ENCODE measurements at places on chromosomes 2 and 18.

GRCh38 chr18:36155851-36156757 is 26.4 kb downstream of the ELP2 start:
- DNase-seq: no peak

DNA sequence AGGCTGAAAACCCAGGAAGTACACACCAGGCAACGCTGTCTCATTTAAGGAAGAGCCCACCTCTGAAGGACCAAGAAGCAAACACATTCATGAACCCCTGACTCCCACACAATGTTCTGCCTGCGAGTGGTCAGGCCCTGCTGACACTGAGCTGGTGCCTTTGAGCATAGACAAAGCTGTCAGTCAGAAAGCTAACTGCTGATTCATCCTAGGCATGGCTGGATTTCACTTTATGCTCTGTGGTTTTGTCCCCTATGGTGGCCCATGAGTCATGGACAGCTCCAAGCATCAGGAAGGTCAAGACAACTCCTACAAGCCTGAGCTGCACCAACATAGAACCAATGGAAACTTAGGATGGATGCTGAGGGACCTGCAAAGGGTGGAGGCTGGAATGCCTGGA is 78.9 kb downstream of the UXS1 start:
- DNase-seq: no peak

GRCh38 chr2:30615926-30616325 is 168.9 kb downstream of the LCLAT1 start:
- DNase-seq: no peak

GRCh38 chr2:28274911-28275685 is 117.6 kb upstream of the FOSL2 start:
- no peak for DNase-seq

GRCh38 chr2:137157851-137158250 is 392.5 kb downstream of the THSD7B start:
- no peak for DNase-seq

DNA sequence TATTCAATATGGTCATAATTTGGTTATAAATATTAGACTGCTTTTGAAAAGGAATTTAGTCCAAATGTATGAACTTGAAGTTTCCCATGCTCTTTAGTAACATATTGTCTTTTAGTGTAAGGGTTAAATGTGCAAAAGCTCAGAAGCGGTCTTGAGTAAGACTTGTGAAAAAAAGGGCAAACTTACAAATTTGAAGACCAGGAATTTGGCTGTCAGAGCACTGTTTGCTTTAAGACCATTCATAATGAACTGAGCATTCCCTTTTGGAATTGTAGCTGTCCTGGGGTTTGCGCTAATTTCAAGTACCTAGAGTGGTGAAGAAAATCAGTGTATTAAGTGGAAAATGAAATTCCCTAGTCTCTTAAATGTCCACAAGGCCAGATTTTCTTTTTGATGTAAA is 6.9 kb upstream of the ZEB2 start:
- DNase-seq: no peak

DNA sequence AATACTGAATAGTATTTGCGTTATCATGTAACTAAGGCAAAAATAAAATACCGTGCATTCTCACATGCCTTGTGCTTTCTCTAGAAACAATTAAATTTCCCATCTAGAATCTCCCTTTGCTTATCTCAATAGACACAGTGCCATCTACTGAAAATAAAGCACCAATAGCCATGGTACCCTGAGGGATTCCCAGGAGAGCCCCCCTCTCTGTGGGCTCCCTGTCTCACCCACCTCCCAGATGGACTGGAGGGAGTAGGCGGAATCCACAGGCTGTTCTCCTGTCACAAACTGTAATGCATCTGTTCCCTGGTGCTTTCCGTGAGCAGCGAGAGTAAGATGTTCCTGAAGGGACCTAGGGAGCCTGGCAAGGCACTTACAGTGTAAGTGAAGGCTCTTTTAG is 112.4 kb upstream of the UPP2 start:
- no peak for DNase-seq

DNA sequence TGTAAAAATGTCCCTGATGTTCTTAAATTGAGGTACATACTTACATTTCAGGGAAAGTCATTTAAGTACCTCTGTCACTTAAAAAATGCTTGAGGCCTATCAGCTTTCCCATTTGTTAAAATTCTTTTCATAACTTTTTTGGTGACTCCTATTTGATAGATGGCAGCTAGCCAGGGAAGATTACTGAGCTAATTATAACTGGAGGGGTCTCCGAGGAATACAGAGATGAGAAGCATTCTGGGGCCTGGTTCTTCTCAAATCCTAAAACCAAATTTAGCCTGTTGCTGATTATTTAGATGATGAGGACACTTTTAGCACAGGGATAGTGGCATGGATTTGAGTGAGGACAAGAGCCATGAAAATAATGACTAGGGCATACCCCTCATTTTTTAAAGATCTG is 4.8 kb downstream of the UGP2 start:
- no peak for DNase-seq

GRCh38 chr18:2714140-2714539 is 58.6 kb downstream of the SMCHD1 start:
- no peak for DNase-seq

- no peak for DNase-seq
Observed at GRCh38 chr2:234290671-234291070, 206.2 kb downstream of the ARL4C start.

- no peak for DNase-seq
Observed at GRCh38 chr2:21646345-21646744, 522.6 kb downstream of the TDRD15 start.

DNA sequence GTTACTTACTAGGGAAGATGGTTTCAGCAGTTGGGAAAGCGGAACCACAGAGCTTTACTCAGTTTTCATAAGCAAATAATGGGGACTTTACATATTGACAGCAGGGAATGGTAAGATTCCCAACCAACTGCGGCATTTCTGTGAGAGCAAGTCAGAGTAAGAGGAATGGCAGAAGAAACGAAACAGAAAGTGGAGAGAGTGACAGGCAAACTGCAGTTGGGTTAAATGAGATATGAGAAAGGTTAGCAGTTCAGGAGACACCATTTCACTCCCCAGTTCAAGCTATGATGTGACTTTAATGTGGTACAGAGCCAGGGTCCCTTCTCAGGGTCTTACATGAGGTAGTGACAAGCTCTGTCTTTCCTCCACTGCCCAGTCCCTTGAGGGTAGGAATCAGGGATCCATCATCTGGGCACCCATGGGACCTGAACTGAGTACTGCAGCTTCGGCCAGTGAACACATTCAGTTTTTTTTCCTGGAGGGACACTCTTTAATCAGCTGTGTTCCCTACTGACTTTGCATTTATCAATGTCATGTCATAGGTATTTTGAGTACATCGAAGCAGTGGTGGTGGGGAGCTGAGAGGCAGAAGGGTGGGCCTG is 33.0 kb upstream of the GREB1 start:
- no peak for DNase-seq

- no peak for DNase-seq
Observed at GRCh38 chr2:44342854-44343253, 18.4 kb downstream of the PREPL start.

GRCh38 chr2:69007603-69008002 is 5.4 kb upstream of the ANTXR1 start:
- DNase-seq: no peak

- DNase-seq: no peak
Observed at GRCh38 chr18:3879114-3879835, 429.3 kb downstream of the TGIF1 start.

GRCh38 chr2:206986943-206987342 is 47.6 kb downstream of the CPO start:
- DNase-seq: no peak

DNA sequence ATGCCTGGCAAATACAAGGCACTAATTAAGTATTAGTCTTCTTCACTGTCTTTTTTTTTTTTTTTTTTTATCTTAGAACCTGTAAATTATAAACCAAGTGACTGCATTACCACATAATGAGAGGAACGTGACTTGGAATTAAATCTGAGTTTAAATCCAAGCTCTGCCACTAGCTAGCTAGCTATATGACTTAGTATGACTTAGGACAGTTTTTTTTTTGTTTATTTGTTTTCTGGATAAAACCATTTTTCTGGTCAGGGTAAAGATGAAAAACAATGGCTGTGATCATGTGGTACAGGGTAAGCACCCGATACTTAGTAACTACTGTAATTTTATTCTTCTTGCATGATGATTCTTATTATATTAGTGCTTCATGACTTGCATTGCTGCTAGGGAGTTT is 191.8 kb upstream of the LRRTM1 start:
- no peak for DNase-seq

DNA sequence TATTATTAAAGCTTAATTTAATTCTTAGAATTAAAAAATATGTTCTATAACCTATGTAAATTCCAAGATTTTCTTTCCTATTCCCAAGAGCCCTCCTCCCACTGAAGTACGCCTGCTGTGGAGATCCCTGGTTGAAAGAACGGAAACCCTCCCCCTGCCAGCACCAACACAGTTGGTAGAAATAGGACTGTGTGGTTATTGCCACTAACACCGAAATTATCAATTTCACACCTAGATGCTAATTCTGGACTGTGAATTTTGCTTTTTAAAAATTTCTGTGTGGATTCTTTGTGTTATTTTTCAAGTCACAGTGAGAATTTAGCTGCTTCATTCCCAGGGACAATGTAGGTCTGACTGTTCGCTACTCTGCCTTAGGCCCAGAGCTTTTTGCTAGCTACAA is 305.8 kb upstream of the HNMT start:
- DNase-seq: no peak

DNA sequence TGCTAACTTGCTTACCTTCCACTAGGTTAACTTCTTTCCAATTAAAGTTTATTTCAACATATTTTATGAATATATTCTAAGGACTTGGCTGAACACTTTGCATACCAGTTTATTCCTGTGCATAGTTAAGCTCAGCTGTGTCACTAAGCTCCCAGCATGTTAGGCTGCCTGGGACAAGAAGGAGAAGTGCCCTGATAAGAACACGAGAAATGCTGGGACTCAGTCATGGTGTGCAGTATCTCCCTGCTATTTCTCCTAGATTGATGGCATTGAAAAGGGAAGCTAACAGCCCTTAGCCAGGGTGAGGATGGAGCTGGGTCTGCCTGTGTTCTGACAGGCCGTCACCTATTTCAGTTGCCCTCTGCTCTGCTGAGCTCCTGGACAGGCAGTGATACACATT is 164.3 kb downstream of the TRABD2A start:
- DNase-seq: no peak

- DNase-seq: no peak
Observed at GRCh38 chr2:2165135-2165534, 165.9 kb downstream of the MYT1L start.

- DNase-seq: no peak
Observed at GRCh38 chr2:43478412-43479086, 117.3 kb downstream of the THADA start.

GRCh38 chr2:88258208-88258607 is 88.1 kb downstream of the THNSL2 start:
- DNase-seq: no peak

- DNase-seq: no peak
Observed at GRCh38 chr2:129712676-129712985, 266.8 kb upstream of the RAB6C start.

GRCh38 chr18:36543991-36544725 is 246.6 kb downstream of the FHOD3 start:
- DNase-seq: no peak

- no peak for DNase-seq
Observed at GRCh38 chr2:36819095-36819711, 122.7 kb downstream of the VIT start.

DNA sequence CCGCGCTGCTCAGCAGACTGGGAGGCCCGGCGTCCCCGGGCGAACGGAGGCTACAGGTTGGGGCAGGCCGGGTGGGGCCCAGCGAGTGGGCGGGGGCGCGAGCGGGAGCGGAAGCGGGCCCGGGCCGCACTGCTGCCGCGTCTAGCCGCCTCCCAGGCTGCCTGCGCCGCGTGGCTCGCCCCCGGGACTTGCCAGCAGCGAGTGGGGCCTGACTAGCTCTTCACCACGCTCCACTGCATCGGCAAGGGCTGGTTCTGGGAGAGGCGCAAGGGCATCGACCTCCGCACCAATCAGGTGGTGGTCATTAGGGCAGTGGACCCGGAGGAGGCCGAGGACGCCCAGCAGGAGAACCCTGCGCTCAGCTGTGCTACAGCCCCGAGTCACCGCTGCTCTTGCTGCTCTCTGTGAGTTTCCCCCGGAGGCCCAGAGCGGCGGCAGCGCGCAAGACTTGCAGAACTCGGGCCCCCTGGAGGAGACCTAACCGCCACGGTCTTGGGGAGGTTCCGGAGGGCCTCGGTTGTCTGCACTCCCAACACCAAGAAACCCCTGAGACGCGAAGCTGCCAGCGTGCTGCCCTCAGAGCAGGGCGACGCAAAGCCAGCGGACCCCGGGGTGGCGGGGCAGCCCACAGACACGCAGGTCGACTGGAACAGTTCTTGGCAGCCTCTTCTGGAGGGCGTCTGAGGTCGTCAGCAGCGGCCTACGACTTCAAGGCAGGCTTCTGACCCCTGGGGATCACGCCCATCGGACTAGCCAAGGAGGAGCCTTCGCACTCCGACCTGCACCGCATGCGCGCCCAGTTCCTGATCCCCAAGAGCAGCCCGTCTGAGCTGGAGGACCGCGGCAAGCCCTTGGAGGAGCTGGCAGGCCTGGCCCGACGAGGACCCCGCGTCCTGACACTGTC is 27.2 kb upstream of the PTPN2 start:
- DNase-seq: no peak

- DNase-seq: no peak
Observed at GRCh38 chr2:175175896-175176295, 5.6 kb downstream of the ATP5MC3 start.

GRCh38 chr2:72933646-72934151 is 16.4 kb downstream of the EMX1 start:
- no peak for DNase-seq

DNA sequence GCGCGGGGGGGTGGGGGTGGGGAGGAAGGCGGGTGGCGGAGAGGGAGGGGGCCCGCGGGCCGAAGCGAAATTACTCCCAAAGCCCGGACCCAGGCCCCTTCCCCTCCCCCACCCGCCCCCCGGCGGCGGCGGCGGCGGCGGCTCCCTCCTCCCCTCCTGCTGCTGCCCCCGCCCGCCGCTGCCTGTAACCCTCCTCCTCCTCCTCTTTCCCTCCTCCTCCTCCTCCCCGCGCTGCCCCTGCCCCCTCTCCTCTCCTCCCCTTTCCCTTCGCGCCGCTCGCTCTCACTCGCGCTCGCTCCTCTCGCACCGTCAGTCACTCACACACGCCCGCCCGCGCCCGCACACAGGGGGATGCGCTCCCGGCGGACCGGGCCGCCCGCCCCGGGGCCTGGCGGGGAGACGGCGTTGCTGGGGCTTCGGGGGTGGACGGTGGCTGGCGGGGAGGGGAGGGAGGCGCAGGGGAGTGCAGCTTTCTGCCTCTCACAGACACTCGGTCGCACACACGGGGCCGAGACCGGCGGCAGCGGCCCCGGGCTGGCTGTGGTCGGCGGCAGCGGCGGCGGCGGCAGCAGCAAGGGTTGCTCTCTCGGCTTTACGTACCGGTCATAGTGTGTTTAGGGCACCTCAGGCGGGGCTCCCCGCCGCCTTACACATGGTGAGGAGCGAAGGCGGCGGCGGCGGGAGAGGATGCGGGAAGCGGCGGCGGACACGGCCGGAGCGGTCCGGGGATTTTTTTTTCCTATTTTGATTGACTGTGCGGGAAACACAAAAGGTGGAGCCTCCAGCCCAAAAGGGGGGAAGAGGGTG is 405 bp downstream of the SP3 start:
- DNase-seq: no peak

- DNase-seq: no peak
Observed at GRCh38 chr2:9291866-9292265, 85.3 kb downstream of the ASAP2 start.

GRCh38 chr2:54332386-54332785 is 76.4 kb upstream of the TSPYL6 start:
- no peak for DNase-seq

Data from NCI-H2081 treated with DMSO at 0.1 percent for 48 hours (cell line).